ENCODE measurements at places on chromosomes 2 and 18.

- DNase-seq: no peak
Observed at GRCh38 chr2:187710791-187711521, 156.7 kb upstream of the TFPI start.

GRCh38 chr2:218471036-218471435 lies 52.1 kb downstream of the VIL1 start:
- no peak for DNase-seq

DNA sequence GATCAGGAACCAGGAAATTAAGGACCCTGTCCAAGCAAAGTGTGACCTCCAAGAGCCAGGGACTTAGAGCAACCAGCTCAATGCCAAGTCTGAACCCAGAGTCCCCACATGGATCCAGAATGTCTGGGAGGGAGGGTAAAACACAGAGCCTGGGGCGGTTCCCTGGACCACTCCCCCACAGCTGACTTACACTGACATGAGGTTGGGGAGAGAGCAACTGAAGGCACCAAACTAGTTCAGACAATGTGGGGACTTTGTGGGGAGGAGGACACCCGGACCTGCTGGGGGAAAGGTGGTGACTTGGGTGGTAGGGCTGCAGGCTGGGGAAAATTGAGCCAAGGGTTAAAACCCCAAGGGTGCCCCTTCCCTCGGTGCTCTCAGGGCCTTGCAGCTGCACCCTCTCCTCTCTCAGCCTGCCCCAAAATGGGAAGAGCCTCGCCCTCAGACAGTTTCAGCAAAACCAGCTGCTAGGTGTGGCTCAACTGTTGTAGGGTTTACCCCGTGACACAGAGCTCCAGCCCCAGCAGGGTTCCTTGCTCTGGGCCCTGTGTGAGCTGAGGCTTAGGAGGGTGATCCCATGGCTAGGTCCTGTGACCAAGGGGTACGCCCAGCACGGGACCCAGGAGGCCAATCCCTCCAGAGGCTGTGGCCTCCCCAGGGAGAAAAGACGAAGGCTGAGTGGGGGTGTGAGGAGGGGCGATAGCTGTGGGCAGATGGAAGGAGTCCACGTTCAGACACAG lies 28.6 kb downstream of the MARCO start:
- no peak for DNase-seq

- no peak for DNase-seq
Observed at GRCh38 chr2:65326276-65326675, 98.6 kb downstream of the ACTR2 start.

GRCh38 chr2:240597419-240598181 lies 11.1 kb downstream of the CAPN10 start:
- no peak for DNase-seq

DNA sequence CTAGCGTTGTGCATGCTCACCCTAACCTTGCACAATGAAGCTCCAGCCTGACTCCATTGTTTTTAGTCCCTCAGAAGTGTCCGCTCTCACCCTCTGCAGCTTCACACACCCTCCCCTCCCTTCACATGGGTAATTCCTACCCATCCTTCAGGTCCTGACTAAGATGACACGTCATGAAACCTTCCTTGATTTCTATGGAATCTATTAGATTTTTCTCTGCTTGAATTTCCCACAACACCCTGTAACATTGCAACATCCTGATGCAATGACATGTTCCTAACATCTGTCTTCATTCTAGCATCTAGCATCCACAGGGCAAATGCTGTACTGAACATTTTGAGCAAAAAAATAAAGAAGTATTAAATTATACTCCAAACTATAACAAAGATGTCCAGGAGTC lies 77.0 kb upstream of the PID1 start:
- no peak for DNase-seq

DNA sequence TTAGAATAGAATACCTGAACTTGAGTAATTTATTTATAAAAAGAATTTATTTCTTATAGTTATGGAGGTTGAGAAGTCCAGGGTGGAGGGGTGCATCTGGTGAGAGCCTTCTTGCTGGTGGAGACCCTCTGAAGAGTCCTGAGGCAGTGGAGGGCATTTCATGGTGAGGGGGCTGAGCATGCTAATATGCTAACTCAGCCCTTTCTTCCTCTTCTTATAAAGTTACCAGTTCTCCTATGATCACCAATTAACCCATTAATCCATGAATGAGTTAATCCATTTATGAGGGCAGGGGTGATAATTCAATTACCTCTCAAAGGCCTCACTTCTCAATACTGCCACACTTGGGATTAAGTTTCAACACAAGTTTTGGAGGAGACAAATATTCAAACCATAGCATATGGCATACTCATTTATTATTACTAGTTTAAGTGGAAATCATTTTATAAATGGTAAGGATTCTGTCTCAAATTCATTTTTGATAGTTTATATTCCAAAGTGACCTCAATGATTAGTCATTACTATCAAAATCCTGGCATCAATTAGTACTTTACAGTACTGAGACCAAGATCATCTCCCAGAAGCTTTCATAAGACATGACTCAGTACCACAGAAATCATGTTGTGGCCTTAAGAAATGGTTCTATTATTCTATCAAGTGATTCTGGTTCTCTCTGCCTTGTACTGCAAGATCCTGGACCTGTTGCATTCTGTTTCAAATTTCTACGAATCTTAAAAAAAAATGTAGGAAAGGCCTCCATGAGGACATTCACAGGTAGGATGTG lies 5.5 kb downstream of the ZNF396 start:
- no peak for DNase-seq

DNA sequence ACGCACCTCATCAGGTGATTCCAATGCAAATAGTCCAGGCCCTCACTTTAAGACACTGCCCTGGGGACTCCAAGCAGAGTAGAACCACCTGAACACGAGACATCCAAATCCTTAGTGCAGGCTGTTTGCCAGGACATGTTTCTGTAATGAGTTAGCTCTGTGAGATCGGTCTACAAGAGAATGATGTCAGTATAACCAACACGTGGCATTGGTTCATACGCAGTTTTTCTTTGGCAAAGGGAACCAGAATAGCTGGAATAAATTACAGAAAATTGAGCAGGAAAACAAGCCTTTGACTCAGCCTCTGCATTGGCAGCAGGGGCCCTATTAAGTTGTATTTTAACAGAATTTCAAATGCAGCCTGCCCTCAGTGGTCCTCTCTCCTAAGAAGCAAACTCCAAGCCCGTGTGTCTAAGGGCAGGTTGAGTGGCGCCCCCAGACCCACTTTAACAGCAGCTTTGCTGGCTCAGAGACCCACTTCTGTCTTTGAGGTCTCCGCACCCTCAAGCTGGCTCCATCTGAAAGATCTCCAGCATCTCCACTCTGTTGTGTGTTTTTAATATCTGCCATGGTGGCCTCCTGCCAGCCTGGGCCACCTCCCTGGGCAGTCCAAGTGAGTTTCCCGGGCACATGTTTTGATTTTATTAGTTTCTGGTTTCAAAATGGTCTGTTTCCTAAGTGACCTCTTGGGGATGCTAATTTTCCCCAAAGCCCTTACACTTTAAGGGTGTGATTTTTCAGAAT lies 61.3 kb downstream of the ALPK2 start:
- DNase-seq: peak; percentile 84
